Stimulated activated CD8-positive, alpha-beta memory T cell treated with anti-CD3 and anti-CD28 coated beads, Interleukin-15, amount 100 ng/mL, for 1 hour (primary cell): ENCODE measurements at places on chromosomes 1 and 21.
A peak's percentile ranks its signal among the peaks of the same experiment; 100 is the strongest.

- no peak for DNase-seq
Measured at GRCh38 chr1:44270686-44271628, 57.7 kb downstream of the DMAP1 start.

DNA sequence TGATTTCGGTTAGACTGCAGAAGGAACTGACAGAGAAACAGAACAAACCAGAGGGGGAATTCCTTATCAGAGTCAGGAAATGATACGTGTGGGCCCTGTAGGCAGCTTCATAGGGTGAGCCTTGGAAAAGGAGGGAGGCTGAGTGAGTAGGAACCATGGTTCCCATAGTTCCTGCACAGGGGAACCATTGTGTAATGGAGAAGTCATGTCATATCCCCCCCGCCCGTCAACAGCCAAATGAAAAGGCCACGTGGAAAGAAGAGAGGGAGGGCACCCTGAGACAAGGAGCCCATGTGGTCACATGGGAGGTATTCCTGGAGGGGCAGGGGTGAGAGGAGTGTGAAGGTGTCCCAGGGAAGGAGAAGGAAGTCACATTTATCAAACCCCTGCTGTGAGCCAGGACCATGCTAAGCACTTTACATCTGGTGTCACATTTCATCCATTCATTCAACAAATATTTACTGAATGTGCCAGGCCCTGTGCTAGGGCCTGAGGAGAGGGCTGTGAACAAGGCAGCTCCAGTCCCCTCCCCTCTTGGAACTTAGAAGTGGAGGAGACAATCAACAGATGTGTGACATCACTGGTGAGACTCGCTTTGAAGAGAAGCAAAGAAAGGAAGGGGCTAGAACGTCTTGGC, 15.7 kb upstream of the FGR start:
- no peak for DNase-seq

DNA sequence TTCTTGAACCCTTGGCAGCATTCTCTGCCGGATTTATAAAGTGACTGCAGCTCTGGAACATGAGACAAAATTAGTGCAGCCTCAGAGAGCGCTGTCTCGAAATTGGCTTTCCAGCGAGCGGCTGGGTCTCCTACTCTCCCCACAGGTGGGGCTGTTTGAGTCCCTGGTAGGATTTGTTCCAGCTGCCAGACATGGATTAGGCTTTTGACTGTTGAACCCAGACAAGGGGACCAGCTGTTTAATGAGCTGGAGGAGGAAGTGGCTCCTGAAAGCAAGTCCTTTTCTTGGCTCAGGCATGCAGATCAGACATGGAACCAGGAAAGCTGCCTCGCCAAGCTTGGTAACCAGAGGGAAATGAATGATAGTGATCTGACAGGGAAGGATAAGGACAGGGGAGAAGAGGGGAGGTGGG, 69.6 kb downstream of the UBIAD1 start:
- no peak for DNase-seq

DNA sequence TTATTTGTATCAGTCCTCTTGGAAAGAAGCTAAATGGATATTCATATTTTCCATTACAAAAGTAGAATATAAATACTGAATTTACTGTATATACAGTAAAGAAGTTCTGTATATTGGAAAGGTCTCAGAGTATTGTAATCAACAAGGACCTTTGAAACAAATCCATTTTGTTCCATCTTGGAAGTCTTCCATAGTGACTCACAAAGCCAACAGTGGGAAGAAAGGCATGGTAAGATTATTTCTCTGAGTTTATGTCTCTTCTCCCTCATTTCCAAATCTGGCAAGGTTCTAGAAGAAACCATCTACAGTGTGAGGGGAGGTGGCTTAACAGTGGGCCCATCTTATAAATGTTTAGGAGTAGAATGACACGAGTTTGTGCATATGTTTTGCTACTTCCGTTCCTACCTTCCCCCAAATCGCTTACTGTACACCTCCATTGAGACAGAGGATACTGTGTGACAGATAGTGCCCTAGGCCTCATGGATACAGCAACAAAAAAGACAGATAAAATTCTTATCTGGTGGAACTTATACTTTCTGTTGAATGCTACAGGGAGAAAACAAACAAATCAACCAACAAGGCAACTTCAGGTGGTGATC, 22.1 kb upstream of the SSX2IP start:
- DNase-seq = no peak

DNA sequence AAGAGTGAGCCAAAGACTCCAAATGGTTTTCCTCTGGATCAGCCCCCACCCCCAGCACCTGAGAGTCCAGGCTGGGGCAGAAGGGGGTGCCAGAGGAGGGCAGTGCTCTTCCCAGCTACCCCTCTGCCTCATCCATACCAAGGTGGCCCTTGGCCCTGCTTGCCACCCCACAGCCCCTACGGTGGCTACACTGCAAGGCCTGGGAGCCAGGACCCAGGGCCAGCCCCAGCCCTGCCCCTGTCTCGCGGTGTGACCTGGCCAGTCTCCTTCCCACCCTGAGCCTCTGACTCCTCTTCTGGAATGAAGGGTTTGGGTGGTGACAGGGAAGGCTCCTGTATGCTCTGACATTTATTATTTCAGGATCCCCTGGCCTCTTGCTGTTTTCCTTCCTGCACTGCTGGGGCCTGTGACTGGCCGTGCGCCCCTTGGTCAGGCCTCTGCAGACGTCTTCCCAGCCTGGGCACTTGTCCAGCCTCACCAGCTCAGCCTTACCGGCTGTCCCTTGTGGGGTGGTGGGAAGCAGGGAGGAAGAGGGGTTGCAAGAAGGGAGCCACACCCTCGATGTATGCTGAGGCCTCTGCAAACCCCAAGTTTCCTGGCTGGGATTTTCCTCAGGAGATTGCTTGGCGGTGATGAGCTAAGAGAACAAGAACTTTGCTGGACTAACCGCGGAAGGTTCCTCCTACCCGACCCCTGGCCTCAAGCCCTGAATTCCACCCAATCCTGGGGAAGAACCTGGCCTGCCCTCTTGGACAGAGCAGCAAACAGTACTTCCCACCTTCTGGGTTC, 13.5 kb downstream of the ASAP3 start:
- DNase-seq = no peak

GRCh38 chr21:26804895-26805609, 40.2 kb downstream of the ADAMTS1 start:
- no peak for DNase-seq

DNA sequence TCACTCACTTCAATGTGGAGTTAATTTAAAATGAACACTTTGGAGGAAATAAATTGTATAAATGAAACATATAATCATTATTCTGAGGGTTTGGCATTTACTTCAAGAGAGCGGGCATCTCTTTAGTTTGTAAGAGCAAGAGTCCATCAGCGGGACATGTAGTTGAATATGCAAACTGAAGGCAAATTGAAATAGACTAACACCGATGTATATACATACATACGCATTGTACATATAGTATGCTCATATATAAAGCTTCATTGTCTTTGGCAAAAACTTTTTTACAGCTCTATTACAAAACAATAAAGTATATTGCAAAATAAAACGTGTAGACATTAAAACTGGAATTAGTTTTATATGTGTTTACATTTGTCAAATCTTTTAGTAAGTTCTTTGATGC, 328.9 kb downstream of the LTN1 start:
- no peak for DNase-seq

DNA sequence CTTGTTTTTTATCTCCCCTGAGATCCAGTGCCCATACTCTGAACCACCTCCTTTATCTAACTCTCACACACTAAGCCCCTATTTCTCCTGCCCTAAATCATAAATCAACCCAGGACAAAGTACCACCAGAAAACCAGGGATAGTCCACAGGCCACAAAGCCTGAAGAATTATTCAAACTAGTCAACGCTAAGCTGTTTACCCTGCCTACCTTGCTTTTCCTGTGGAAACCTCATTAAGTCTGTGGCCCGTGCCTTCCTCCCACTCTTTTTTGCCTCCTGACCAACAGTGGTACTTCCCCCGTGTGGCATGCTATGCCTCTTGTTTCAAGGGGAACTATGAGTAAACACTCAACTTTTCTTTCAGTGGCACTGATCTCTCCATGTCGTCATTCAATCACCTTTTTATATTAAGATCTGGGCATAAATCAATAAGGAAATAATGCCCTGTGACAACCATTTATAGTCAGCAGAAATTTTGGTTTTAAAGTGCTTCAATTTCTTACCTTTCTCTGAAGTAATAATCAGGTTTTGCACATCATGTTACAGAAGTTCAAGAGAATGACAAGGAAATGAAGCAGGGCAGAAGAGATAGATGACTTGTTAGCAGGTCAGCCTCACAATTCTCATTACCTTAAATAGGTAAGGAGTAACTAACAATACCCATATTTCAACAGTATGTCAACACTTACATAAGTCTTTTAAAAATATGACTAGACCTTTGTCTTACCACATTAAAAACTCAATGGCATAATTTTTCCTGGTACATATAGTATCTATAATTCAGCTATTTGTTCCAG, 32.1 kb downstream of the EYA3 start:
- DNase-seq = peak; percentile 37

DNA sequence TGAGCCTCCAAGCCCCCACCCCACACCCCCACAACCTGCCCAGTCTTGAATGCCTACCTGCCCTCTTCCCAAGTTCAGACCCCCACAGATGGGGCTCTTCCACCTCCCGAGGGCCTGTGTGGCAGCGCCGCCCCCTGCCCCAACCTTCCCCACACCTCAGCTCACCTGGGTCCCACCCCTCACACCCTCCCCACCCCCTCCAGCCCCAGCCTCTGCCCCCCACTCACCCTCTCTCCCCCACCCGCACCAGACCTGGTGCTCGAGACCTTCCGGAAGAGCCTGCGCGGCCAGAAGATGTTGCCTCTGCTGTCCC, 9.2 kb downstream of the TNFRSF18 start:
- DNase-seq = no peak

GRCh38 chr1:7389201-7389905, 381.7 kb upstream of the VAMP3 start:
- no peak for DNase-seq

GRCh38 chr1:33272930-33273329, 16.6 kb downstream of the ZNF362 start:
- DNase-seq = no peak

DNA sequence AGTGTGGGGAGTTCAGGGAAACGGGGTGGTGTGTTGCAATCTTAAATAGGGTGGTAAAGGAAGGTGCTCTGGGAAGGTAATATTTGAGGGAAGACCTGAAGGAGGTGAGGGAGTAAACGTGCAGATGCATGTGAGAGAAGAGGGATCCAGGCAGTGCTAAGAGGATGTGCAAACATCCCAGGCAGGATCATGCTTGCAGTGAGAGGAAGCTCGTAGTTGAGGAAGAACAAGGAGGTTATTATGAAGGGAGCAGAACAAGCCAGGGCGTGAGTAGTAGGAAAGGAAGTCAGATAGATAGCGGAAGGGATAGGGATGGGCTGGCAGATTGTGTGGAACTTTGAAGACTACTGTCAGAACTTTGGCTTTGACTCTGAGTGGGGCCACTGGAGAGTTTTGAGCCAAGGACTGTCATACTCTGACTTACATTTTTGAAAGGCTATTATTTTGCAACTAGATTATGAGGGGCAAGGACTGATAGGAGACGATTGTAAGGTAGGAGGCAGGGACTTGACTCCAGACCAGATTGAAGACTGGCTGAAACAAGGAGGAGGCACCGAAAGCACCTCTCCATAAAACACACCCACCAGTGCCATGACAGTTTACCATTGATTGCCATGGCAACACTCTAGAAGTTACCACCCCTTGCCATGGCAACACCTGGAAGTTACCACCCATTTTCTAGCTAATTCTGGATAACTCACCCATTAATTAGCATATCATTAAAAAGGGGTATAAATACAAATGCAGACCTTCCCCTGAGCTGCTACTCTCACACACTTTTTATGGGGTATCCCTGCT, 67.0 kb downstream of the XCL2 start:
- no peak for DNase-seq

DNA sequence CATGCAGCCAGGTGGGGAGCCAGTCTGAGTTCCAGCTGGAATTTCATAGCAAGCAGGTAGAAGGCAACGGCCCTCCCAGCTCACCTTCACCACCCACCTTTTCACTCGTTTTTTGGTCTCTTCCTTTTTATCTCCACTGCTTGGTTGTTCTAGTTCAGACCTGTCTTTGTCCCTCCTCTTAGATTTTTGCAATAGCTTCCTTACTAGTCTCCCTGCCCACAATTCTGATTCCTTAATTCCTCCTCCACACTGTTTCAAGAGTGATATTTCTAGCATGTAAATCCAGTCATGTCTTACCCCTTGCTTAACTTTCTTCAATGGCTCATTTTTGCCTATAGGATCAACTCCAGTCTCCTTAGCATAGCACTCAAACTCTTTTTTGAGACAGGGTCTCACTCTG, 119.6 kb downstream of the TMEM53 start:
- no peak for DNase-seq

- no peak for DNase-seq
Measured at GRCh38 chr1:166062421-166063070, 104.3 kb downstream of the FAM78B start.
